NCI-H1105 treated with DMSO at 0.1 percent for 48 hours (cell line): ENCODE measurements at places on chromosomes 12 and 14.
A peak's percentile ranks its signal among the peaks of the same experiment; 100 is the strongest.

DNA sequence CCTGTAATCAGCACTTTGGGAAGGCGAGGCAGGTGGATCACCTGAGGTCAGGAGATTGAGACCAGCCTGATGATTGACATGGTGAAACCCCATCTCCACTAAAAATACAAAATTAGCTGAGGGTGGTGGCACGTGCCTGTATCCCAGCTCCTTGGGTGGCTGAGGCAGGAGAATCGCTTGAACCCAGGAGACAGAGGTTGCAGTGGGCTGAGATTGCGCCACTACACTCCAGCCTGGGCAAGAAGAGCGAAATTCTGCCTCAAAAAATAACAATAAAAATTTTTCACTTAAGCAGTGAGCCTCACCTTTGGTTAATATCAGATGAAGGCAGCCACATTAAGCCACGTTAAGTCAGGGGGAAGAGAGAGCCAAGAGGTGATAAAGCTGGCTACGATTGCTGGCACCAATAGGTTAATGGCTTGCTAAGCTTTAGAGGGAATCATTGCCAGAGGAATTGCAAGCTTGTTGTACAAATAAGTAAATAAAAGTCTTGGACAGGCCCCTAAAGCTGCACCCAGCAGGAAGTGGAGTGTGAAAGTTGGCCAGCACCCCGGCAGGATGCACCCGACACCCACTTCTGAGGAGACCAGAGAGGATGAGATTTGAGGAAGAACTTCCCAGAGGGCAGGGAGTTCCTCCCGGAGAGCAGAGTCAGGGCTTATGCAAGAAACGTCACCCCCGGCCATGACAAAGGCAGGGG lies 41.3 kb upstream of the TESC start:
- peak; percentile 41 for DNase-seq

DNA sequence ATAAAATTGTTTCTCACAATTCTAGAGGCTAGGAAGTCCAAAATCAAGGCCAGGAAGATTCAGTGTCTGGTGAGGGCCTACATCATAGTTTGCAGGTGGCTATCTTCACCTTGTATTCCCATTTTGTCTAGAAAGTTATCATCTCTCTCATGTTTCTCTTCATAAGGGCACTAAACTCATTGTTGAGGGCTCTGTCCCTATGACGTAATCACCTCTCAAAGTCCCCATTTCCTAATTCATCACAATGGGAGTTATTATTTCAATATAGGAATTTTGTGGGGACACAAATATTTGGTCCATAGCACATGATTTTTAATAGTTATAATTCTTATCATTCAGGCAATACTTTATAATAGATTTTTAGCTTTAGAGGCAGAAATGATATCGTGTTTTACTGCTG lies 1509.2 kb upstream of the SEL1L start:
- no peak for DNase-seq

DNA sequence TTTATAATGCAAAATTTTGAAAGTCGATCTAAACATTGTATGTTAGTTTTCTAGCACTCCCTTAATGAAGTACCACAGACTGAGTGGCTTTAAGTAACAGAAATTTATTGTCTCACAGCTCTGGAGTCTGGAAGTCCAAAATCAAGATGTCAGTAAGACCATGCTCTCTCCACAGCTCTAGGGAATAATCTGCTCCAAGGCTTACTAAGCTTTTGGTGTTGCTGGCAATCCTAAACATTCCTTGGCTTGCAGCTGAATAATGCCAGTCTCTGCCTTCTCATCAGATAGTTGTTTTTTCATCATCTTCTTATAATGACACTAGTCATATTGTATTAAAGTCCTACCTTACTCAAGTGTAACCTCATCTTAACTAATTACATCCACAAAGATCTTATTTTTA lies 102.2 kb downstream of the RASSF9 start:
- no peak for DNase-seq

GRCh38 chr12:94636462-94637085 lies 13.8 kb downstream of the TMCC3 start:
- DNase-seq: no peak

- DNase-seq: no peak
Observed at GRCh38 chr12:56927281-56927680, 6.9 kb downstream of the SDR9C7 start.

GRCh38 chr14:94217116-94217515 lies 43.0 kb downstream of the PPP4R4 start:
- DNase-seq: no peak

DNA sequence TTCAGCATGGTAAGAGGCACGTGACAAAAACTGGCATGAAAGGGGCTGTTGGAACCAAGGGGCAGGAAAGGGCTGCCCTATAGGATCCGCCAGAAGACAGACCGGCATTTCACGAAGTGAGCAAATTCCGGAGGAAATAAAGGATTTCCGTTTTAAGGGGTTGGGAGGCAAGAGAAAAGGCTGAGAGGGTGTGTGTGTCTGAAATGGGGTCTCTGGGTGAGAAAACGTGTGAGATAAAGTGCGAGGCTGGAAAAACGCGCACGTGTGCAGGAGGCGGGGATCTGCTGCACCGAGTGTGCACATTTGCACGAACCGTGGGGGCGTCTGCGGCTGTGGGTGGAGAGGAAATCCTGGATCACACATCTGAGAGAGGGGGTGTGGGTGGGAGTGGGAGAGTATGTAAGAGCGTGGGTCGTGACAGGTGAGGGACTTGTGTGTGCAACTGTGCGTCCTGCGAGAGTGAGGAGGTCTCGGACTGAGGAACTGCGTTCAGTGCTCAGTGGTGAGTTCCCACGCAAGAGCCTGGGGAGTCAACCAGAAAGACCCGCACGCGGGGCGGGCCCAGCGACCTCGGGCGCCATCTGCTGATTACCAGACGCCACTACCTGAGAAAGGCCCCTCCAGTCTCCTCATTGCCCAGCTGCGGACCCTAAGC lies 37.0 kb upstream of the P2RX7 start:
- DNase-seq: peak; percentile 77

DNA sequence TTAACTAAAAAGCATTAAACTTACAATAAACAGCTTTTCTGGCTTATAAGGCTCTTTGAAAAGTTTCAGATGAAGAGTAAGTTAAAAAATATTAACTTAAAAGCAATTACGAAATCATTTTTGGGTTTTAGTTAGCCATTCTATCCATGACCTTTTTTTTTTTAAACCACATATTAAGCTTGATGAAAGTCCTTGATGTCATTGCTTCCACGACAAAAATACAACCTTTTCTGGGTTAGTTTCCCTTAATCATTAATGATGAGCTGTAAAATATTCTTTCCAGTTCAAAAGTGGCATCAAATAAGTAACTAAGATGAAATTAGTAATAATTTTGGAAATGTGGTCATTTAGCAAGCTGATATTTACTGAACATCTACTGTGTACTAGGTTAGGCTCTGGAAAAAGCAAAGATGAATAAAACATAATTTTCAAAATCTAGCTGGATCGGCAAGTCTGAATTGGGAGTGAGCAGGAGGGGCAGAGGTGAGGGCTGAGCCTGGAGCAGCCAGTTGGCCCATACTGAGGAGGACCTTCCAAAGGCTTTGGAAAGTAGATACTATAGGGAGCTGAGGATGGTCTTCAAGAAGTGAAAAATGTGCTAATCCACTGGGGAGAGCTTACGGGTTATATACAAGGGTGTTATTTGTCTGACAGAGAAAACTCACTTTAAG lies 345.2 kb downstream of the ZFP36L1 start:
- DNase-seq: no peak

DNA sequence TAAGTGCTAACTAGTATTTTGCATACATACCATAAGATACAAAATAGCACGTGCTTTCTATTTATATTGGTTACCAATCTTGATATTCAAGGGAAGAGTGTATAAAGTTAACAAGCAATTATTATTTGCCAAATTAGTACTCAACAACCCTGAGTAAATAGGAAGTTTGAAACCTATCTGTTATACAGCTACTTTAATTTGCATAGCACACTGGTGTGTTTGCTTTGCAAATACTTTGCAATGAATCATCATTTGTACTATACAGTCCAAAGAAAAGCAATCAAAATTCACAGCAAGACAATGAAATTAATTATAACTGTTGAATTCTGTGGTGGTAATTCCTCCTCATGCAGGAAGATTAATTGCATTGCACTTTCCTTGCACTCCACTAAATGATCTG lies 469.1 kb downstream of the PRKD1 start:
- peak; percentile 11 for DNase-seq

DNA sequence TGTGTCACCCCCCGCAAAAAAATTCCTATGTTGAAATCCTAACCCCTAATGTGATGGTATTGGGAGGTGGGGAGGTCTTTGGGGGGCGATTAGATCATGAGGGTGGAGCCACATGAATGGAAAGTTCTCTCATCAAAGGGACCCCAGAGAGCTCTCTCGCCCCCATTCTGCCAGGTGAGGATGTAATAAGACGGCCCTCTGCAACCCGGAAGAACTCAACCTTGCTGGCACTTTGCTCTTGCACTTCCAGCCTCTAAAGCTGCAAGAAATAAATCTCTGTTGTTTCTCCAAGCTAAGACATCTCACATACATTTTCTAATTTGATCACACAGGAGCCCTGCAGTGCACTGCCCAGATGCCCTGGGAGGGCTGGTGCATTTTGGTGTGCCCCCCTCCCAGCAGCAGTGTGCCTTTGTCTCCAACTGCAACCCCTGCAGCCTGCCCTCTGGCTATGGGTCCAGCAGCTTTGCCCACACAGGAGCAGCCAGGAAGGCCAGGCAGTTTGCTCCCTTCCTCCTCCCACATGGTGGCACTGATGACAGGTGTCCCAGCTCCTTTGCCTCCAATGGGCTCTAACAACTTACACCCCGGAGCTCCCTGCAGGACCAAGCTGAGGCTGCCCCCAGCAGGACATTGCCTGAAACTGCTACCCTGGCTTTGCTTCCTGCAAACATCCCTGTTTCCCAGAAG lies 59.3 kb downstream of the C14orf132 start:
- DNase-seq: peak; percentile 81

GRCh38 chr12:75360920-75361319 lies 26.4 kb downstream of the GLIPR1L1 start:
- no peak for DNase-seq

DNA sequence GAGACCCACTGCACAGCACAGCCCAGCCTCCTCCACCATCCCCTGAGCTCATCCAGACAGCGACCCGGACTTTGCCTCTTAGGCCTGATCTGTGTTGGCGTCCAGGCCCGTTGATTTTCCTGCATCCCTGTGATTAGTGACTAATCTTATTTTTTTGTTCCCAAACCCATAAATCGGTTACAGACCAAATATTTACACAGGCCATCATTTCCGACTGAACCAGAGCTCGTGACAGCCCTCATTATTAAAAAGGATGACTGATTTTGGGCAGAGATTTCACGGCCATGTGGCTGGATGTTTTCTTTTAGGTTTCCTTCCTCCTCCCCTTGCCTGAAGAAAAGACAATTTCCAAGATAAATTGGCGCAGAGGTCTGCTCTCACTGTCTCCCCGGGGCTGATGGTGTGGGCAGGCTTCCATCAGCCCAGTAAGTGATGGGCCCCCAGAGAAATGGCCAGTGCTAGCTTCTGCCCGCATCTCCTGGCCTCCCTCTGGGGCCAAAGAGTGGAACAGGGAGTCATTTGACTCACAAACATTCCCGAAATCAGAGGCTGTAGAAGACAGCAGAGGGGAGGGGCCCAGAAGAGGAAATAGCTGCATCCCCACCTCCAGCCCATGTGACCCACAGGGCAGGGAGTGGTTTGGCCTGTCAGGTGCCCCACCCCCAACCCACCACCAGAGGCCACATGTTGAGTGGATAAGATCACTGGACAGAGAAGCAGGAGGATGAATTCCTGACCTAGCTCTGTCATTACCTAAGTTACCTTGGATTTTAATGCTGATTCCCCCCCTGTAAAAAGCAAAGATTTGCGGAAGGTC lies 283.5 kb downstream of the KSR2 start:
- no peak for DNase-seq

DNA sequence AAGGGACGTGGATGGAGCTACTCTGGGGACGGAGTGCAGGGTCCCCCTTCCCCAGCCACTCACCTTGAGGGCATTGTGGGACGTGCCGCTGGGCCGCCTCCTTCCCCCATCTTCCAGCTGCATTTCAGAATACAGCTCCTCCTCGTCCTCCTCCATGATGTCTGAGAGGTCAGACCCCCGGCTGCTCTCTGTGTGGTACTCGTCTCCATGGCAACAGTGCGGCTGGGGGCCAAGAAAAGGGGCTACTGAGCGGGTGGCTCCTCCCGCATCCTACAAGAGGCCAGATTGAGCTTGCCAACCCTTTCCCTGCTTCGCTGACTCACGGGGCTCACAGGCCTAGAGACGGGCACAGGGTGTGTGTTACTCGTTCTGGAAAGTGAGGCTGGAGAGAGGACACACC lies 90.4 kb downstream of the PIWIL1 start:
- DNase-seq: no peak

DNA sequence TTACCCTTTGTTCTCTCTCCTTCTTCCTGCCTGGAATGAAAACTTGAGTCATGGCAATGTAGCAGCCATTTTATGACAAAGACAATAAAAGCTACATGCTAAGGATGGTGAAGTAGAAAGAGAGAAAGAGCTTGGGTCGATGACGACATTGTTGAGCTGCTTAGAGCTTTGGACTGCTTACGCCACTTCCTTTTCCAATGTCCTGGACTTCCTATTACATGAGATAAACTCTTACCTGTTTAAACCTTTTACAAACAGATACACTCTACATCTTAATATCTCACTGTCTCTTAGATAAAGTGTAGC lies 70.1 kb downstream of the PEBP1 start:
- no peak for DNase-seq

GRCh38 chr12:72839696-72840095 lies 567.5 kb downstream of the TRHDE start:
- DNase-seq: no peak
